ENCODE measurements at places on chromosomes 3 and 15.
A peak's percentile ranks its signal among the peaks of the same experiment; 100 is the strongest.

DNA sequence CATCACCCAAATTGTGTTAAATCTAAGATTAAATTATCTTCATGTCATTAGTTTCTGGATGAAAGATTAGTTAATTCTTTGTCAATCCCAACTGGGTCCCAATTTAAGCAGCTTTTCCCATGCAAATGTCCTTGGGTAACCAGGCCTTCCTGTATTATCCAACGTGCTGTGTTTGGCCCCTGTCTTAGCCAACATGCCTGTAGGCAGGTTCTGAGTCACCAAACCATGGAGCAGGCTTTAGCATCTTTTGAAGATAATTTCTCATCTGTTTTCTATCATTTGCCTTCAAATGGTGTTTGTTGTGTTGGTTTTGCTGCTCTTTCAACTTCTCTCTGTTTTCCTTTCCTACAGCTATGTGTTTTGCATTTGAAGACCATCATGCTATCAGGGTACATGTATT, 216.2 kb downstream of the ITPR1 start:
- no peak for DNase-seq

GRCh38 chr3:46266598-46266997, 24.3 kb downstream of the CCR3 start:
- peak; percentile 17 for DNase-seq

- DNase-seq = no peak
These were observed 57.9 kb downstream of the TPRA1 start for GRCh38 chr3:127532561-127533203.

DNA sequence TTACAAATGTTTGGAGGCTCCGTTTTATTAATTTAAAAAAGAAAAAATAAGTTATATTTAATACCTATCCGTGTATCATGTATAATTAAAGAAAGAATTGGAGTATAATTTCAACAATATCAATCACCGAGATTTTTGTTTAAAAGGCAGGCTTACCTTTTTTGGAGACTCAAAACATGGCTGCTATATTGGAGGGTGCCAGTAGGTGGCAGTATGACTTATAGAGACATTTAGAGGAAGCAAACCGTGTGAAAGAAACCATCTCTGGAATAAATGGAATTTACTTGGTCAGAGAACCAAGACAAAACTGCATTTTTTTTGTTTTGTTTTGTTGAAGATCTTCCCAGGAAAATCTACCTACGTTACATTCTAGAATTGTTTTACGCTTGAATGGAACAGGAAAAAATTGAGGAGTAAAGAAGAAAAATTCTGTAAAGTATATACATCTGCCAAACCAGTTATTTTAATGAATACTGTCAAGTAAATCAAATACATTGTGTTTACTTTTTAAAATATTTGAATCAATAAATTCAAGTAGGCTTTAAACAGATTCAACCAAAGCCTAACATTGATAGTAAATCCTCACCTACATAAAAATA, 802.6 kb upstream of the ALCAM start:
- peak; percentile 75 for DNase-seq

DNA sequence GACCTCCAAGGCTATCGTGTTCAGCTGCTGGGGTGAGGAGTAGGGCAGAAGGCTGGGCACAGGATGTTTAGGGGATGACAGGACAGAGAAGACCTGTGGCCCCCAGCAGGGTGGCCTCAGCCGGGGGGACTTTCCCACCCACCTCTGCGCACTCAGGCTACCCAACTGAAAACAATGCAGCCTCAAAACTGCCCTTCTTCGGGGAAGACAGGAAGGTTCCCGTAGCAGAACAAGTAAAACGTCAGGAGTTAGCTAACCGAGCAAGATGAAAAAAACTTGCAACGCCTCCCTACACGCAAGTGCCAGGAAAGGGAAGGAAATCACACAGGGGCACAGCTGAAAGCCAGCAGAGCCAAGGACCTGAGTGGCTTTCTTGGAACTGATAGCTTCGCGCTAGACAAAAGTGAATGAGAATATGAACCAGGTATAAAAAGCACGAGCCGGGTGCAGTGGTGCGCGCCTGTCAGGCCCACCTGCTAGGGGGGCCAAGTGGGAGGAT, 38.4 kb upstream of the FURIN start:
- peak; percentile 52 for DNase-seq

- DNase-seq = no peak
These were observed 51.8 kb downstream of the ATP2B2 start for GRCh38 chr3:10453431-10454163.

GRCh38 chr15:64530472-64530871, 70.1 kb downstream of the ZNF609 start:
- DNase-seq = no peak

DNA sequence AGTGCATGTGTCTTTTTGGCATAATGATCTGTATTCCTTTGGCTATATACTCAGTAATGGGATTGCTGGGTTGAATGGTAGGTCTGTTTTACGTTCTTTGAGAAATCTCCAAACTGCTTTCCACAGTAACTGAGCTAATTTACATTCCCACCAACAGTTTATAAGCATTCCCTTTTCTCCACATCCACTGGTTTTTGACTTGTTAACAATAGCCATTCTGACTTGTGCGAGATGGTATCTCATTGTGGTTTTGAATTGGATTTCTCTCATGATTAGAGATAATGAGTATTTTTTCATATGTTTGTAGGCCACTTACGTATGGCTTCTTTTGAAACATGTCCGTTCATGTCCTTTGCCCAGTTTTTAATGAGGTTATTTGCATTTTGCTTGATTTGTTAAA, 117.7 kb downstream of the CHCHD4 start:
- DNase-seq = no peak

DNA sequence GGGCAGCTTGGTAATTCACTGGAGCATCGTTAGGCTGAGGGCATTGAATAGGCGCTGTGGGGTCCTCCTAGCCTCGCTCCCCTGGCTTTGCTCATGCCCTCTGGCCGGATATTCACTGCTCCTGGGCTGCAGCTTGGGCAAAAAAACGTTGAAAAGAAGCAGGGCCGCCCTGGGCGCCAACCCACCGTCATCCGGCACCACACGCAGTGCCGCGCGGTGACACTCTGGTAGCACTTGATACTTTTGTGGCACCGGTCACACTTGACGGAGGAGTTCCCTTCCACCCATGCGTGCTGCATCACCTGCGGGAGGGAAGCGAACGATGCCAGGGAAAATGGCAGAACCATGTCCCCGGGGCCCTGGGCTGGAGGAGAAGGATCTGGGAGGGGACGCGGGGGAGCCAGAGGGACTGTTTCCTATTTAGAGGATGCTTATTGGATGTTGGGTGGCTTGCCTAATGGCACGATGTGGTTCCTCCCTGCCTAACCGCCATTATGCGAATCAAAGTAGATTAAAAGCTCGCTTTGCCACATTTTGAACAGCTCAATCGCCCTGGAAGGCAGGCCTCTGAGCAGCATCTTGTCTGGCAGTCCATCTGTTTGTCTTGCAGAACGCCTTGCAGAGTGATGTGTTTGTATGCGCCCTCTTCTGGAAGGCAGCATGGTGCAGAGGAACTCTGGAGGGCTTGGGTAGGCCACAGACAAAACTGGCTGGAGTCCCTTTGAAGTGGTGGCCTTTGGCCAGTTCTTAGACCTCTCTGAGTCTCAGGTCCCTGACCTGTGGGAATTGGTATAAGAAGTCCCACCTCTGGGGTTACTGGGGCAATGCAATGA, 93.2 kb downstream of the DGKG start:
- DNase-seq = peak; percentile 35

DNA sequence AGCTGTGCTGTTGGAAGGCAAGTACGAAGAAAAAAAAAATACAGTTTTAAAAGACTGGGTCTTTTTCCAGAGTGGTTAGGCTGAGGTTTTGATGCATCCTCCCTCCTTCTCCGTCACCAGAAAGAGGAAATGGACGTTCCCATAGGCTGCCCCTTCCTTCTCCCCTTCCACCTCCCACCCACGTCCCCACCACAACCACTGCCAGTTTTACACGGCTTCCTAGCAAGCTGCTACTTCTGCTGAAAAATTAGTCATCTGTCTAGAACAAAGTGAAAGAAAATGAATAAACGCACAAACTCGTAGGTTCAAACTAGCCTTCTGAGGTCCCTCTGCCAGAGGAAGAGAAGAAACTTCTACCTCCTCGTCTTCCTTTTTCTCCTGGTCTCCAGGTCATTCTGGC, 71.6 kb upstream of the RPL35A start:
- DNase-seq = no peak

- DNase-seq = no peak
These were observed 446.1 kb upstream of the RARB start for GRCh38 chr3:24981924-24982323.

- peak; percentile 61 for DNase-seq
These were observed 679 bp downstream of the IQGAP1 start for GRCh38 chr15:90388462-90389380.

- DNase-seq = no peak
These were observed 120.9 kb downstream of the ATP10A start for GRCh38 chr15:25742041-25742730.

Data from dermis blood vessel endothelial cell (primary cell).